ENCODE measurements at places on chromosomes 7 and 10.
A peak's percentile ranks its signal among the peaks of the same experiment; 100 is the strongest.

DNA sequence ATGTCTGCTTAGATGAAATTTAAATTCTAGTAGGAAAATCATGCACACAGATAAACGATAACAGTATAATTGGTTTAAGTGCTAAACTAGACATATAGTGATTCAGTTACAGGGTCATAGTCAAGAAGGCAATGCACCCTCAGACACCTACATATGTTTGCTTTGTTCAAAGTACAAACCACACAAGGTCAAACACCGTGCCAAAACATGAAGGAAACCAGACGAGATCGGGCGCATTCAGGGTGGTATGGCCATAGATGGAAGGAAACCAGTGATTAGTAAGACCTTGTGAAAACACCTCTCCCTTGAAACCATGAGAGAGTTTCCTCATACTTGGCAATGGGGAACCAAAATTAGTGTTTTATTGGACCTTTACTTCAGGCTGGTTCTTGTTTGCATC lies 906.9 kb downstream of the PCDH15 start:
- DNase-seq, result no peak

- no peak for DNase-seq
Observed at GRCh38 chr7:81439591-81439990, 330.3 kb downstream of the HGF start.

GRCh38 chr10:12333380-12334185 lies 15.8 kb upstream of the CAMK1D start:
- DNase-seq, result peak; percentile 23

GRCh38 chr10:132446661-132447445 lies 49.9 kb downstream of the PWWP2B start:
- DNase-seq, result no peak

DNA sequence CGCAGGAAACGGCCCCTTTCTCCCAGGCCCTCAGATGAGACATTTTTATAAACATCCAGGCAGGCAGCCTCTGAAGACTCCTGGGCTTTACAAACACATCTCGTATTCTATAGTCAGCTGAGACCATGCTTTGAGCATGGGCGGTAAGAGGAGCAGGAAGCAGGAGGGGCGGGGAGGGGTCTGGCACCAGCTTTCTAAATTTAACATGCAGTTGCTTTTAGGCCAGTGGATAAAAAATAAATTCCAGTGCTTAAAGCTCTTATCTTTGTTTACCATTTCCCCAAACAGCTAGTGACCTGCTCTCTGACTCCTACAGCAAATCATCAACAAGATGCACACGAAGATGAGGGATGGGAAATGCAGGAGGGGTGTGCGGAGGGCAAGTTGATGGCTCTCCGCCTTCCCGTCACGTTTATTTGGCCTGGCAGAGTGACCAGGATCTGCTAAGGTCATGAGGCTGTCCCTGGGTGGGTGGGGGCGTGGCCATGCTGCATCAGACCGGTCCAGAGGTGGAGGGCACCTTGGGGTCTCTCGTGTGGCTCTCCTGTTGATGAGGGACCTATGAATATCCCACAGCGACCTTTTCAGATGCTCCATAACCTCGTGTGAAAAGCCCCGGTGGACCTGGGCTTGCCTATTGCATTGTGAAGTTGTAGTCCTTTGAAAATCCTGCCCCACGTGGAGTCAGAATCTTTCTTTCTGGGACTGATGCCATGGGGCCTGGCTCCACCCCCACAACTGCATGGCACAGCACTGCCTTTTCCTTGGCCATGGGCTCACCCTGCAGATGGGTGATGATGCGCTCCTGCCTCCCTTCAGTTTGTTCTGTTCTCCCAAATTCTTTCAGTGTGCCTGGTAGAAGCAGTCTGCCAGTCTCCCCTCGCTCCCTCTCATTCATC lies 67.5 kb downstream of the PARP12 start:
- DNase-seq, result peak; percentile 44

DNA sequence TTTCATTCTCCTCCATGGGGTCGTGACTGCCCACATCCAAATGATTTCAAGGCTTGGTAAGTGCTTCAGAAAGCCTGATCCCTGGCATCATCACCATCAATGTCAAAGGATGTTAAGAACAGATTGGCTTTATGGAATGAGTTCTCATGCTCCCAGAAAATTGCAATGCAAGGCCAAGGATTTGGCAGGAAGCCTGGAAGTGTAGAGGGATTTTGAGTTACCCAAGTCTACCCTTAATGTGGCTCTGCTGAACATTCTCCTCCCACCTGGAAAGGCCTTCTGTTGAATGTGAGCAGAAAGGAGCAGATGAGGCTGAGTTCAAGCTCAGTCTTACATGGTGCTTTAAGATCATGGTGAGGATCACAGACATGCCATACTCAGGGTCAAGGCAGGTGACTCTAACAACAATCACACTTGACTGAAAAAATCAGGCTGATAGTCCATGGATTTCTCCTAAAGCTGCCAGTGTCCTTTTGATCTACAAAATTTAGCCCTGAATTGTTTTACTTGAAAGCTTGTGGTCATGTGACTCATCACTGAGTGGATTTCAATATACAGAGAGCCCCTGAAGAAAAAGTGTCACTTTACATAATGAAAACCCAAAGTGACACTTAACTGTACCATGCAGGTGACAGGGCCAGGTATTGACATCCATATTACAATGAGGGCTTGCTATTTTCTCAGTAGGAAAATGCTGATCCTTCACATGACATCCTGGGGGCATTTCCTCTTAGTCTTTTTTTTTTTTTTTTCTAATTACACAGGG lies 111.1 kb upstream of the PDLIM1 start:
- DNase-seq, result no peak

DNA sequence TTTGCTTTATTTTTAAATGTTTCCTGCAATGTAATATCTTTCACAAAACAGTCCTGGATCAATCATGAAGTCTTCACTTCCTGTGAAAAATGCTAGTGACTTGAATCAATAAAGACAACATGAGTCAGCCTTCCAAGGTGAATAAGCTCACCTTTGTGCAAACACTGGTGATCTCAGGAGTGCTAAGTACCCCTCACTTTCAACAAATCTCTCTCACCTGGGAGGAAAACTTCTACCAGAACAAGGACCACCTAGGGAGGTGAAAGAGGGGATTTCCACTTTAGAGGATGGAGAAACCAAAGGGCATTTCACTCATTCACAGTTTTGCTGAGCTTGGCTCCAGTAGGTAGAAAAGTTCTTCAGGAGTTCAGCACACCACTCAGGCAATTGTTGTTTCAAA lies 64.8 kb downstream of the CALD1 start:
- DNase-seq, result no peak
